Naive thymus-derived CD8-positive, alpha-beta T cell (primary cell): ENCODE measurements at places on chromosomes 12 and 14.
A peak's percentile ranks its signal among the peaks of the same experiment; 100 is the strongest.

- DNase-seq = peak; percentile 25
Measured at GRCh38 chr14:68282479-68283377, 463.1 kb downstream of the RAD51B start.

DNA sequence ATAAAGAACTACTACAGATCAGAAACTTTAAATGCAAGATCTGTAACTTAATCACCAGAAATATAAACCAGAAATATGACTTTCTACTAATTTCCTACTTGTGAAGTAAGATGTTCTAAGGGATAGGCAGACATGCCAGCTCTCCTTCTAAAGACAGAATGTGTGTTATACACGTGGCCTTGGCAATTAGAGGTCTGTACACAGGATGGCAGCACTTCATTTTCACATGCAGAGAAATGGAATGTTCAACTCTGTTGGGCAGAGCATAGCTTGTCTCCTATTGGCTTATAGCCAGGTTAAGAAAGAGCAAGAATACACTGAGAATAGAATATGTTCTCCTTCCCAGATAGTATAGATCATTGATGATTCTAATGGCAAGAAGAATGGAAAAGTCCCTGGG lies 403.8 kb downstream of the DAD1 start:
- no peak for DNase-seq

GRCh38 chr14:93564918-93565317 lies 134.2 kb downstream of the UNC79 start:
- no peak for DNase-seq

GRCh38 chr14:101187816-101188570 lies 284.5 kb upstream of the RTL1 start:
- no peak for DNase-seq

- DNase-seq = peak; percentile 54
Measured at GRCh38 chr14:74257078-74257940, 18.1 kb downstream of the VSX2 start.

DNA sequence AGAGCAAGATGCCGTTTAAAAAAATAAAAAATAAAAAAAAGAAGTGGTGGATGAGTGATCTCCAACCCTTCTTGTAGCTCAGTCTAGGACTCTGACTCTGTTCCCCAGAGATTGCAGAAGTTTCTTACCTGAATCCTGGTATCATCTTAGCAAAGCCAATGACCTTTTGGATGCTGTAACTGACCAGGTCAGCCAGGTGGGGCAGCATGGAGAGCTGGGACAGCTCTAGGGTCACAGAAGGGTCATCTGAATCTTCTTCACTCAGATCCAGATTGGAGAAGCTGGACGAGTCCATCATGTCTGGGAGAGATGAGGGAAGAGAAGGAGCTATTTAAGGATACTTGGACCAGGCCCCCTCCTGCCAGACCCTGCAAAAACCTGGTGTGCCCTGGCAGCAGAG lies 35.8 kb upstream of the HDAC7 start:
- no peak for DNase-seq

DNA sequence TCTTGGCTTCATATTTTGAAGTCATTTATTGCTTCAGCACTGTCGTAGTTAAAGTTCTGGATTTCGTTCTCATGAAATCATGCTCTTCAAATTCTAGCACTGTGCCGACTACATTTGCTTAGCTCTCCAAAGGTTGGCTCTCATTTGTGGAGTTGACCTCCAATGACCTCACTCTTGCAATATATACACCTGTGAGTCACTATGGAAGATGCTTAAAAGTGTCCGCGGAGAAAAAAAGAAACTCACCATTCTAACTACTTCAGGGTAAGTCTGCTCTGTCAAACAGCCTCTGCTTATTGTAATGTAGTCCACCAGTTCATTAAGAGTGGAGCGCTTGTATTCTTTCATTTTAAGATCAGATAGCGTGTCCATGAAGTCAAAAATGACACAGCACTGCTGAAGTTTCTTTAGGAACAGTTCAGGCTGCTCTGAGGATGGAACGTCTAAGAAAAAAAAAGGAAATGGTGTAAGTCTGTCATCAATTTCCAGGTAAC lies 89.7 kb downstream of the PPP2R5E start:
- DNase-seq = no peak

DNA sequence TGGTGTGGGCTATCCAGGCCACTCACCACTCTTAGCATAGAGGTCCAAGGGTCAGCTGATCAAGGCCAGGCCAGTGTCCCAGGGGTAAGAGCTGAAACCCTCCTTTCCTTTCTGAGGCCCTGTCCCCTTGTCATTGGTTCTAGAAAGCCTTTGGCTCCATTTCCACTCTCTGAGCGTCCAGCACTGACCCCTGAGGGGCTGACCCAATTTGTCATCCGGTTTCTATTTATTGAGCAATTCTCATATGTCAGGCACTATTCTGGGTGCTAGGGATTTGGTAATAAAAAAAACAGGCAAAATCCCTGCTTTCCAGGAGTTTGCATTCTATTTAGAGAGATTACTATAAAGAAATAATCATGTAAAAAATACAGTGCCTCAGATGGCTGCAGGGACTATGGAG lies 3.4 kb downstream of the KRT77 start:
- no peak for DNase-seq

DNA sequence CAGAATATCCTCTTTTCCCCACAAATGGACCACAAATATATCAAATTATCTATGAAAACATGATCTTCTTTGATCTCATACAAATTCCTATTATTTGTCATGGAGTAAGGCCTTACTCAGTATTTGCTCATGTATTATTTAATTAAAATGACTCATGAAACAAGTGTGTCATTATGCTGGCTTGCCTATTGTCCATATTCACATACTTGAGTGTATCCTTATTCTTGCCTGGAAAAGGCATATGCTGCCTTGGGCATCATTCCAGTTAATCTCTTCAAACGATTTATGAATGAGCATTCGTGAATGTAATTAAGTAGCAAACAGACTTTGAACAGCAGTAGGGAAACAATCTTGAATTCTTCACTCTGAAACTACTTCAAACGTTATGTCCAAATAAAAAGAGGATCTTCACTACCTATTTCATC lies 22.6 kb upstream of the SNRPF start:
- no peak for DNase-seq

DNA sequence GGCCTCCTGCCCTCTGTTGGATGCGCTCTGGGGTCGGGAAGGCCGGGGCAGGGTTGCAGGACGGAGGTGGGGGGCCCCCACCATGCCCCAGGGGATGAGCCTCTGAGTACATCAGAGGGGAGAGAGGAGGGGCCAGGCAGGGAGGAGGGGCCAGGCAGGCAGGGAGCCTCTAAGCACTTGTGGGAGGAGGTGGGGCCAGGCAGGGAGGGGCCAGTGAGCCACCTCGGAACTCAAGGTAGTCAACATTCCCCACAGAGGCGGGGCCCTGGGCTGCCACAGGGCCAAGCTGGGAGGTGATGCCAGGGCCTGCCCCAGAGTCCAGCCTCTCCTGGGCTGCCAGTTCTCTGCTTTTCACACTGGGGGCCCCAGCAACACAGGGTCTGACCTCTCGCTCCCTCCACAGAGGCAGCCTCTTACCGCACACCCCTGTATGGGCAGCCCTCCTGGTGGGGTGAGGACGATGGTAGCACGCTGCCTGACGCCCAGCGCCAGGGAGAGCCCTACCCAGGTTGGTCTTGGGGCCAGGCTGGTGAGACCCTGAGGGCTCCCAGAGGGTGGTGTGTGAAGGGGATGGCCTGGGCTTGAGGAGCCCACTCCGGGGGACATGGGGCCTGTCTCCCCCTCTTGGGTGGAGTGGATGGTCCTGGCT lies 17.4 kb downstream of the CEP170B start:
- no peak for DNase-seq

- DNase-seq = no peak
Measured at GRCh38 chr14:104594310-104595046, 10.1 kb downstream of the TMEM179 start.

DNA sequence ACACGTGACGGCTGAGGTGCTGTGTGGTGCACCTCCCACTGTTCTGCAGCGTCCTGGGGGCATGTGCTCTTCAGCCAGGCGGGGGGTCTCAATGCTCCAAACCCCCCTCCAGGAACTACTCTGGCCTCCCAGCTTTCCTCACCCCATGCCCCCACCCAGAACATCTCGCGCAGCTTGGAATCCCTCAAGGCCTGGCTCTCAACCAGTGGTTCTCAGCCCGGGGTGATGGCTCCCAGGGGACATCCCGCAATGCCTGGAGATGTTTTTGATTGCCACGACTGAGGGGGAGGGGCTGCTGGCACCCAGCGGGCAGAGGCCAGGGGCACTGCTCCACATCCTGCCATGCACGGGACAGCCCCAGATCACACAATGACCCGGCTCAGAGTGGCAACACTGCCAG lies 78.9 kb upstream of the DICER1 start:
- no peak for DNase-seq

DNA sequence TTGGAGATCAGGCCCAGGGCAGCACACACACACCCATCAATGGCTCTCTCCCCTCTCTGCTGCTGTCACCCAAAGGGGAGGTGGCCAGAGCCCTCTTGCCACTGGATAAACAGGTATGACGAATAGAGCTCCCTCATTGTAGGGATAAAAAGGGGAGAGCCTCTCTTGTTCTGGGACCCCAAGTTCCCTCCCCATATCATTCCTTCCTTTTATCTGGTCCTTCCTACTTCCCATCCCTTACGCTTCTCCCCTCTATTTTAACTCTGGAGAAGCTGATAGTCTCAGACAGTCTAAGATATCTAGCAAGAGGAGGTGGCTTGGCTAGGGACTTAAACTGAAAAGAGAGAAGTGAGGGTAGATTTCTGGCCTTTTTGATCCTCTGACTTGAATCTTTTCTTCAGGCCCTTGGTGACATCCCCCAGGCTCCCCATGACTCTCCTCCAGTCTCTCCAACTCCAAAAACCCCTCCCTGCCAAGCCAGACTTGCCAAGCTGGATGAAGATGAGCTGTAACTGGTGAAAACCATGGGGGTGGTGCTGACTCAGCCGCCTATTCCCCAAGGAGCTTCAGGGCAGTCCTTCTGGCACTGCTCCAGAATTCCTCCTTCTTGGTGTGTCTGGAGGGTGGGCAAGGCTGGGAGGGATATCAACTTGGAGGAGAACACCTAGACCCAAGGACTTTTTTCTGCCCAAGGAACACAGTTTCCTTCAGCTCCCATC lies 5.3 kb downstream of the ARHGEF25 start:
- no peak for DNase-seq

- peak; percentile 25 for DNase-seq
Measured at GRCh38 chr12:92784797-92785562, 82.2 kb downstream of the PLEKHG7 start.

- no peak for DNase-seq
Measured at GRCh38 chr12:9144730-9145106, 29.0 kb upstream of the A2M start.

DNA sequence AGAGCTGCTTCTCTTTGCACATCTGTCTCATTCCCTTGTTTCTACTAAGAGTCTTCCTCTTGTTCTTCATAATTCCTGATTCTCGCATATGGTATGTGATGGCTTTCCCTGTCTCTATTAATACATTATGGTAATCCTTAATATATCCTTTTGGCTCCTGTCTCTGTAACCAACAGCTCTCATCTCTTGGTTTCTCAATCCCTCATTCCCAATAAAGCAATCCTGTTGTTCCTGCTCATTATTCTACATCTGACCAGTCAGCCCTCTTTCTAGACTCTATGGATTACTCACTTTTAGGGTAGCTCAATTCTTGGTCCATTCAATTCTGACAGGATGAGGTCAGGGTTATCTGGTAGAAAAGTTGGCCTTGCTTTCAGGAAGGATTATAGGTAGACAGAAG lies 349.9 kb downstream of the LRIG3 start:
- no peak for DNase-seq

GRCh38 chr12:91868054-91868453 lies 277.6 kb downstream of the BTG1 start:
- DNase-seq = no peak

DNA sequence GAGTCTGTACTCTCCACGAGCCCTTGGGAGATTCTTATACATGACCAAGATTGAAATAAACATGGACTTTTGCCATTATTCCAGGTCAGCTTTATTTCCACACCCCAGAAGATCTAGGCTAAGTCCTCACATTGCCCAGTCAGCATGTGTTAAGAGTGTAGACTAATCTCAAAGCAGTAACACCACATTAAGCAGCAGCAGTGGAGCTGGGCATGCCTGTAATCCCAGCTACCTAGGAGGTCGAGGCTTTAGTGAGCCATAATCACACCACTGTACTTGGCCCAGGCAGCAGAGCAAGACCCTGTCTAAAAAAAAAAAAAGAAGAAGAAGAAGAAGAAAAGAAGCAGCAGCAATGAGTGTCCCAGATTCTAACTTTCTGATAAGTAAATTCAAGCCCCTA lies 65.5 kb downstream of the C12orf56 start:
- DNase-seq = no peak

GRCh38 chr14:52355016-52355431 lies 40.9 kb downstream of the PTGER2 start:
- no peak for DNase-seq

DNA sequence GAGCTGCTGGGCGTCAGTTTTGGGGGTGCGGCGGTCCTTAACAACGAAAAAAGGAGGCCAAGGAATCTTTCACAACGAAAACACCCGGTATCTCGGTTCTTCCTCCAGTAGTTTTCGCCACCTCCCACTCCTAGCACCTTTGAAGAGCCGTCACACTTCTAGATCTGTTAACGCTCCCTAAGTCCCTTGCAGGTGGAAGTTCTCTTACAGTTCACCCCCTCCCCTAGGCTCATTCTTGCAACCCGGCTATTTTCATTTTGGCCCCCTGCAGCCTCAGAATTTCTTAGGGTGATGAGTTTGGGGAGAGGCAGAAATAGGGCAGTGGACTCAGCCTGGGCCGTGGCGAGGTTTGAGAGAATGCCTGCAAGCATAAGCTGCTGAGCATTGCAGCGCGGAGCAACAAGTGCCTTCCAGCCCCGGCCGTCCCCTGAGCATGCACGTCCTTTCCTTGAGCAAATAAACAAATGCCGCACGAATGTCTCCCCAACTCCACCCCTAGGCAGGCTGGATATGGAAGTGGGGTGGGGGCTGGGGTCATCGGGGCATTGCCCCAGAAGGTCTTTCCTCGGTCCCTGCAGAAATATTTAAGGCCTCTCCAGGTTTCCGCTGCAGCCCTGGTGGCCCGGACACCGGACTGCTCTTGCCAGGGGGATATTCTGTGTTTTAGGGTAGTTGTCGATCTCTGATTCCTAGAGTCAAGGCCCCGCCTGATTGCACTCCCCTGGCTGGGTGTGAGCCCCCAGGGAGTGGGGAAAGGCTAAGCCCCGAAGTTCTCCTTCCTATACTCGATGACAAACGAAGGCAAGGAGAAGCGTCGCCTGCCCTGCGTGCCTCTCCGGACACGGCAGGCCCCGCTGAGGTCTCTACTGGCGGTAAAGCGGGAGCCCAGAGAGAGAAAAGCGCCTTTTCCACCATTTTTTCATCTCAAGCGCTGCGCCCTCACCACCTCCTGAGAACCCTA lies 1.6 kb downstream of the RFX4 start:
- no peak for DNase-seq

- no peak for DNase-seq
Measured at GRCh38 chr14:64674829-64675228, 29.4 kb upstream of the PLEKHG3 start.

GRCh38 chr12:122449317-122449716 lies 26.8 kb upstream of the CLIP1 start:
- no peak for DNase-seq

DNA sequence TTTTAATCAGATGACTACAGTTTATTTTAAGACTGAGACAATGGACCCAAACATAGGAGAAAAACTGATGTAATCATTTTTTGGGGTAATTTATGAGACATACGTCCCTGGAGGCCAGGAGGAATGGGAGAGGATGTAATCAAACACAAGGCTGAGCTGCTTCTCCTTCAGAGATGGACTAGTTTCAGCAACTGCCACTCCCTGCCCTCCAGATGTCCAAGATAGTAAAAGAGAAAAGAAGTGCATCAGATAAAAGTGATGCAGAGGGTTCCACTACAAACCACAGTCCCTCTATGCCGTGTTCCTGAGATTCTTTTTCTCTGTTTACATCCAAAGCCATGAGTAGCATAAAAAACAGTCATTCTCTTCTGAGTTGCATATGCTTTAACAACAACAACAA lies 101.1 kb downstream of the DACT1 start:
- DNase-seq = no peak
